Stimulated activated naive CD4-positive, alpha-beta T cell (primary cell): ENCODE measurements at places on chromosomes 2 and 18.

GRCh38 chr2:9629222-9630116 lies 1.3 kb downstream of the YWHAQ start:
- peak; percentile 30 for DNase-seq

DNA sequence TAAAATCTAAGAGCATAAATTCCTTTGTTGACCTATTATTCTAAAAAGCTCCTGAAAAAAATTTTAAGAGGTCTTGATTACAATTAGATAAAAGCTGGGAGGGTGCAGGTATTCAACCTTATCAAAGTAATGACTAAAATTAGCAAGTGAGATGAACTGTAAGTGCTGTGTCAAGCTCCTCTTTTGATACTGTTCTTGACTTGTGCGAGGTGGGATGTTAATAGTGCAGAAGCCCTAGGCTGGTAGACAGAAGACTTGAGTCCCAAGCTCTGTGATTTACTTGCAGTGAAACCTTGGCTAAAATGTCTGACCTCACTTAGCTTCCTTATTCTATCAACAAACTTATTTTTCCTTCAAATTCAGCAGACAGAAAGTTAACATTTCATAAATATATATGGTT lies 637.5 kb downstream of the DSC3 start:
- no peak for DNase-seq

DNA sequence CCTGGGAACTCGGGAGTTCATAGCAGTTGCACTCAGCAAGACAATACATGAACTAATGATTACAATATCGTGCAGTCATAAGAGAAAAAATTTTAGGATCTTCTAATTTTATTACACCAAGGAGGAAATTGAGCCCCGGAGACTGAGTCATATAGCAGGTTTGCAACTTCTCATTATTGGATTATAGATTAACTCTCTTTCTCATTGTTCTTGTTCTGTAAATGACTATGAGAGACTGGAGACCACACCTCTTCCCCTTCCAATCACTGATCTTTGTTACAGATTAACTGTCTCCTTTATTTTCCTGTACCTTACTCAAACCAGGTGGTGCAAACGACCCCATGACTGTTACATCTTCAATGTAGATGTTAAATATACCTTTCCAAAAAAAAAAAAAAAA lies 435.8 kb upstream of the DDX18 start:
- DNase-seq, result no peak

GRCh38 chr18:11497585-11497984 lies 111.8 kb upstream of the SLC35G4 start:
- DNase-seq, result no peak

DNA sequence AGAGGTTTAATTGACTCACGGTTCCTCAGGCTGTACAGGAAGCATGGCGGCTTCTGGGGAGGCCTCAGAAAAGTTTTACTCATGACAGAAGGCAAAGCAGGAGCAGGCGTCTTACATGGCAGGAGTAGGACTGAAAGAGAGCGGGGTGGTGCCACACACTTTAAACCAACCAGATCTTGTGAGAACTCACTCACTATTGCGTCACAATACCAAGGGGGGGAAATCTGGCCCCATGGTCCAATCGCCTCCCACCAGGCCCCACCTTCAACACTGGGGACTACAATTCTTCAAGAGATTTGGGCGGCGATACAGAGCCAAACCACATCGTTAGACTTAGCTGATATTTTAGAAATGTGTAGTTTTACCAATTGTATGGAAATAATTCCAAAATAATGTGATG lies 77.6 kb upstream of the SLC4A10 start:
- DNase-seq, result no peak
